ENCODE measurements at places on chromosomes 2 and 18. TPM values are rescaled to one million over a fixed set of nuclear protein-coding genes. Genes with fewer than 3 reads are reported as not detected.
A peak's percentile ranks its signal among the peaks of the same experiment; 100 is the strongest.

- DNase-seq, result no peak
- H3K4me3 ChIP-seq, result no peak overlapping the region
- no peaks in the 10 kb centered on the region for H3K36me3 ChIP-seq
- H3K4me1 ChIP-seq, result peaks cover 4% of the 10 kb centered on the region
These were observed 55.2 kb downstream of the TMEM247 start for GRCh38 chr2:46534589-46534988.

GRCh38 chr2:146817613-146818012 lies 1027.2 kb upstream of the ACVR2A start:
- no peaks in the 10 kb centered on the region for H3K36me3 ChIP-seq
- DNase-seq, result no peak
- no peak overlapping the region for H3K27ac ChIP-seq
- H3K4me1 ChIP-seq, result no peaks in the 10 kb centered on the region
- no peaks in the 10 kb centered on the region for H3K27me3 ChIP-seq
- H3K4me3 ChIP-seq, result no peak overlapping the region

The DCTN1 gene
- total RNA-seq, result 99.2 TPM

- no peak overlapping the region for H3K4me3 ChIP-seq
- H3K27ac ChIP-seq, result no peak overlapping the region
- no peaks in the 10 kb centered on the region for H3K27me3 ChIP-seq
- no peak for DNase-seq
These were observed 72.8 kb upstream of the TMEFF2 start for GRCh38 chr2:192267484-192267883.

GRCh38 chr18:23087352-23087751 lies 47.9 kb upstream of the CABLES1 start:
- H3K36me3 ChIP-seq, result no peaks in the 10 kb centered on the region
- no peaks in the 10 kb centered on the region for H3K4me1 ChIP-seq
- no peak overlapping the region for H3K4me3 ChIP-seq
- DNase-seq, result peak; percentile 0

DNA sequence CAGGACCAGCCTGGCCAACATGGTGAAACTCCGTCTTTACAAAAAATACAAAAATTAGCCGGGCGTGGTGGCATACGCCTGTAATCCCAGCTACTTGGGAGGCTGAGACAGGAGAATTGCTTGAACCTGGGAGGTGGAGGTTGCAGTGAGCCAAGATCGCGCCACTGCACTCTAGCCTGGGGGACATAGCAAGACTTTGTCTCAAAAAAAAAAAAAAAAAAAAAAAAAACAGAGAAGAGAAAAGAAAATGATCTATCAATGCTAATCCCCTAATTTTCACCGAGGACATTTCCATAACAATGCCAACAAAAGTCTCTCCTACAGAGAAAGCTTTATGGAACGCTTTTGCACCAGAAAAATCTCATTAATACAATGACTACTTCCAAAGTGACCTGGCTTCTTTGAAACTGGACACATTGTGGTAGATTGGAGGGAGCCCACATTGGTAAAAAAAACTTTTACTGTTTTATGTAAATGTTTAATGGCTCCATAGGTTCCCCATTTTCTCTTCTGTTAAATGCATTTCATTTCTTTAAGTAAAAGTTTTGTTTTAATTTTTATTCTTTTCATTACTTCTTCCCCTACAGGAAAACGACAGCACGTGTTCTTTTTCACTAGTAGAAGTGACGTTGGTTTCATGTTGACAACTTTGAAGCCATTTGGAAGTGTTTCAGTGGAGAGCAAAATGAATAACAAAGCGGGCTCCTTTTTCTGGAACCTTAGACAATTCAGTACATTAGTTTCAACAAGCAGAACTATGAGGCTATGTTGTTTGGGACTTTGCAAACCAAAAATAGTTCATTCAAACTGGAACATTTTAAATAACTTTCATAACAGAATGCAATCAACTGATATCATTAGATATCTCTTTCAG lies 888 bp downstream of the FASTKD2 start:
- peaks cover 38% of the 10 kb centered on the region for H3K4me1 ChIP-seq
- H3K27ac ChIP-seq, result peak overlapping the region; percentile 86
- DNase-seq, result no peak

DNA sequence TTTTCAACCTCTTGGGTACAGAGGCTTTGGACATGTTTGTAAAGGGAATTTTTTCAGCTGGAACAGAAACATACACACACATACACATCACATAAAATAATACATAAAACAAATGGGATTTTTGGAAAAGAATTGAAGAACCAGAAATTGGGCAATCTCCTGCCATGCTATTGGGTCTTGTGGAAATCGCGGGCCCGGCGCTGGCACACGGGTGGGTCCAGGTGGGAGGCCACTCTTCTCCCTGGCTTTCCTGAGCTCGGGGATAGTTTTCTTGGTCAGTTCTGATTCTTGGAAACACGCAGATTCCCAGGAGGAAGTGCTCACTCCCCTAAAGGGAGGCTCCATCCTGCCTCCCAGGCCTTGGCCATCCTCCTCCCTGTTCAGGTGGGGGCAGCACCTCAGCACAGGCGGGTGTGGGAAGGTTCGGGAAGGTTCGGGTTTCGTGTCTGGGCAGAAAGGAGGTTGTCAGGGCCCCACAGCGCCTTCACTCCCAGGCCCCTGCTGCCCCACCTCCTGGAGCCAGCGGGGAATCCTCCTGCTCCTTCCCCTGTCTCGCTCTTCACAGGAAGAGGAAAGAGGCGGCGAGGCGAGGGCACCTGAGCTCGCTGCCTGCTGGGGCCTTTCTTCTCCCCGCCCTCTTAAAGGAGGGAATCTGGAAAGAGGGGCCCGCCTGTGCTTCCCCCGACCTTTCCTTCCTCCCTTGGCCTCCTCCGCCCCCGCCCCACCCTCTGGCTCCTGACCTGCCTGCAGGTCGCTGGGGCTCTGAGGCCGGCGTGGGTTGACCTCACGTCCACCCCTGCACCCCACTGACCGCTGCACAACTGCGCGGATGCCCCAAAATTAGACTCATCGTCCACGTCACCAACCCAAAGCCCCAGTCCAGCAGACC lies 97.8 kb upstream of the PXDN start:
- DNase-seq, result no peak
- H3K27me3 ChIP-seq, result no peaks in the 10 kb centered on the region
- no peaks in the 10 kb centered on the region for H3K36me3 ChIP-seq
- H3K4me1 ChIP-seq, result no peaks in the 10 kb centered on the region

GRCh38 chr2:43129676-43130547 lies 96.5 kb downstream of the ZFP36L2 start:
- H3K4me3 ChIP-seq, result no peak overlapping the region
- no peaks in the 10 kb centered on the region for H3K36me3 ChIP-seq
- peaks cover 10% of the 10 kb centered on the region for H3K4me1 ChIP-seq
- no peaks in the 10 kb centered on the region for H3K27me3 ChIP-seq
- DNase-seq, result peak; percentile 79

The SCG2 gene
- 11.1 TPM for total RNA-seq

DNA sequence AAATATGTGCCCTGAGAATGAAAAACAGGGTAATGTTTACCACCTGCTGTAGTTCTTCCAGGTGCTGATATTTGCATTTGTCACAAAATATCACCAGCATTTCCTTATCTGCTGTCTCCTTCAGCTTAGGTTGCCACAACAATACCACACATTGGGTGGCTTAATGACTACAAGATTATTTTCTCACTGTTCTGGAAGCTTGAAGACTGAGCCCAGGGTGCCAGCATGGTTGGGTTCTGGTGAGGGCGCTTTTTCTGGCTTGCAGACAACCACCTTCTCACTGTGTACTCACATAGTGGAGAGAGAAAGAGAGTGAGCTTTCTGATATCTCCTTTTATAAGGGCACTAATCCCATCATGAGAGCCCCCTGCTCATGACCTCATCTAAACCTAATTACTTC lies 407.5 kb upstream of the RGPD4 start:
- H3K27me3 ChIP-seq, result no peaks in the 10 kb centered on the region
- DNase-seq, result no peak
- H3K4me1 ChIP-seq, result peaks cover 11% of the 10 kb centered on the region
- H3K27ac ChIP-seq, result no peak overlapping the region

- no peak overlapping the region for H3K4me3 ChIP-seq
- DNase-seq, result peak; percentile 54
- no peak overlapping the region for H3K27ac ChIP-seq
- H3K36me3 ChIP-seq, result no peaks in the 10 kb centered on the region
- H3K27me3 ChIP-seq, result no peaks in the 10 kb centered on the region
- H3K4me1 ChIP-seq, result no peaks in the 10 kb centered on the region
These were observed 224.8 kb upstream of the PXDN start for GRCh38 chr2:1968988-1969700.

DNA sequence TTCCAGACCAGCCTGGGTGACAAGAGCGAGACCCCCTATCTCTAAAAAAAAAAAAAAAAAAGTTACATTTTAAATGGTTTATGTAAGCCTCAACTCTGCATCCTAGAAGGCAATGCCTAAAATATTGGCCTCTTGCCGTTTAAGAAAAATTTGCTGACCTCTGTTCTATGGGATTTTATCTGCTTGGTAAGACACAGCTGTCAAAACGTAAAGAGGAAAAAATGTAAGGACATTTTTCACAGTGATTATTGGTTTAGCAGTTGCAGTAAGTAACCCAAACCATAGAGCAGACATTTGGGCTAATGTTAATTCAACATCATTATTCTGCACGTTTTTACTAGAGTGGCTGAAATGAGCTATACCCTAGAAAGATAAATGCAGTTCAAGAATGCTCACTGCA lies 14.4 kb upstream of the E2F6 start:
- DNase-seq, result no peak
- H3K4me3 ChIP-seq, result no peak overlapping the region

DNA sequence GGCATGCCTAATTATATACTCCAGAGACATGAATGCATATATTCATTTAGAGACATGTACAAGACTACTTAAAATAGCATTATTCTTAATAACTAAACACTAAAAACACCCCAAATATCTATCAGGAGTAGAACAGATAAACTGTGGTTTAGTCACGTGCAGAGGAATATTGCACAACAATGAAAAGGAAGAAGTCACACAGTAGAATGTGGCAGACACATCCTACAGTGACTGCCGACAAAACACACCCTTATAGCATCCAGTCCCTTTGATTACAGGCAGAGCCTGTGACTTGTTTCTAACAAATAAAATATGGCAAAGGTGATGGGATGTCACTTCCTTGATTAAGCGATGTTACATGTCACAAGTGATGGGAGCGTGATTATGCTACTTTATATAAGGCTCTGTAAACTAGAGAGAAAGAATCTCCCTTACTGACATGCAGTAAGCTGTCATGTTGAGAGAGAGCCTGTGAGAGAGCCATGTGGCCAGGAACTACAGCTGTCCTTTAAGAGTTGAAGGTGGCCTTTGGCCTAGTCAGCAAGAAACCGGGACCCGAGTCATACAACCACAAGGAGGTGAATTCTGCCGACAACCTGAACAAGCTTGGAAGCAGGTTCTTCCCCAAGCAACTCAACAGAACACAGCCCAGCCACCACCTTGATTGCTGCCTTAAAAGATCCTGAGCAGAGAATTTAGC lies 39.1 kb upstream of the LGALSL start:
- H3K27ac ChIP-seq, result no peak overlapping the region
- H3K36me3 ChIP-seq, result no peaks in the 10 kb centered on the region
- H3K27me3 ChIP-seq, result no peaks in the 10 kb centered on the region
- no peak for DNase-seq
- no peak overlapping the region for H3K4me3 ChIP-seq

- no peak overlapping the region for H3K4me3 ChIP-seq
- no peaks in the 10 kb centered on the region for H3K4me1 ChIP-seq
- no peaks in the 10 kb centered on the region for H3K36me3 ChIP-seq
- DNase-seq, result no peak
- no peak overlapping the region for H3K27ac ChIP-seq
These were observed 50.2 kb upstream of the KCNE4 start for GRCh38 chr2:223001797-223002175.

The TUBA3E gene
- not detected for total RNA-seq

GRCh38 chr2:15883684-15884083 lies 56.7 kb upstream of the MYCN start:
- no peaks in the 10 kb centered on the region for H3K36me3 ChIP-seq
- no peaks in the 10 kb centered on the region for H3K4me1 ChIP-seq
- H3K27ac ChIP-seq, result no peak overlapping the region
- no peak overlapping the region for H3K4me3 ChIP-seq
- no peak for DNase-seq
